Renal cortical epithelial cell (primary cell): ENCODE measurements at places on chromosomes 2 and 18. TPM values are rescaled to one million over a fixed set of nuclear protein-coding genes. Genes with fewer than 3 reads are reported as not detected.
A peak's percentile ranks its signal among the peaks of the same experiment; 100 is the strongest.

IL37 gene
- total RNA-seq: not detected in 2 replicates

GRCh38 chr2:212644195-212644837 is 105.7 kb upstream of the ERBB4 start:
- DNase-seq: no peak

DNA sequence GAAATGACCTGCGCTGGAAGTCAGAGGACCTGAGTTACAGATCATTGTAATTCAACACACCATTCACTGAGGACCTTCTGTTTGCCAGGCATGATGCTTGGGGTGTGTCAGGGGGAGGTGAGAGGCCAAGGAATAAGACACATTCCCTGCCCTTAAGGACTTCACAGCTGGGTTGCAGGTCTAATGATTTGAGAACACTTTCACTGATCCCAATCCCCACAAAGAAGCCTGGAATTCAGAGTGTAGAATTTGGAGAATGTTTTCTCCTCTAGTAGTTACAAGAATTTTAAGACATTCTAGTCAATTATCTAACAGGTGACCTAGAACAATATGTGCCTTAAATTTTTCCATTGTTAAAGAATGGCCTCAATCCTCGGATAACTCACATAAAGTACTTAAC is 322.4 kb downstream of the TNS1 start:
- DNase-seq: peak; percentile 73

DCDC2C gene
- not detected in 2 replicates for total RNA-seq

- peak; percentile 64 for DNase-seq
Measured at GRCh38 chr2:217430916-217431576, 571.2 kb upstream of the TNP1 start.

NTSR2 gene
- total RNA-seq: not detected in 2 replicates

RMDN2 gene
- 5.2 and 18.1 TPM in 2 replicates for total RNA-seq

- DNase-seq: no peak
Measured at GRCh38 chr18:51807336-51807735, 532.7 kb upstream of the DCC start.

GRCh38 chr2:238919307-238919706 is 71.4 kb downstream of the TWIST2 start:
- DNase-seq: no peak

KLHL14 gene
- total RNA-seq: 0.87 and 10.8 TPM in 2 replicates

DNA sequence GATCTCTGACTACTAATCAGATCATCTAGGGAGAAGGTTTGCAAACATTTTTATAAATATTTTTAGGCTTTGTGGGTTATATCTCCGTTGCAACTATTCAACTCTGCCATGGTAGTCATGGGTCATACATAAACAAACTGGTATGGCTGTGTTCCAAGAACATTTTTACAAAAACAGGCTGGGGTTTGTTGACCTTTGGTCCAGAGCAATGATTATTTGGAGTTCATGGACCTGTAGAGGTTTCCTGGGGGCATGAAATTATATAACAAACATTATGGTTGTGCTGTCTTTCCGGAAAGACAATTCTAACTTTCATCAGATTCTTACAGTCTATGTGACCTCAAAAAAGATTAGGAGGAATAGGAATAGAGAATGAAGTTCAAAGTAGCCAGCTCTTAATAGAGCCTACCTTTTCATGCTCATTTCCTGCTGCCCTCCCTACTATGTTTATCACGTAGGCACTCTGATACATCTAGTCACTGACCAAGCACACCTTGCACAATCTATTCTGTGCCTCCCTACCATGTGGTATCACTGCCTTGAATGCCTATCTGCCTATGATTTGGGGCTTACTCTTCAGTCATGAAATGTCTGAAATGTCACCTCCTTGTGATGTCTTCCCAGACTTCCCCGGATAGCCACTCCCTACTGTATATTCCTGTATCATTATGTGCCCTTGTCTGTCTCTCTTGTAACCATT is 102.4 kb upstream of the SCN1A start:
- DNase-seq: peak; percentile 88

DNA sequence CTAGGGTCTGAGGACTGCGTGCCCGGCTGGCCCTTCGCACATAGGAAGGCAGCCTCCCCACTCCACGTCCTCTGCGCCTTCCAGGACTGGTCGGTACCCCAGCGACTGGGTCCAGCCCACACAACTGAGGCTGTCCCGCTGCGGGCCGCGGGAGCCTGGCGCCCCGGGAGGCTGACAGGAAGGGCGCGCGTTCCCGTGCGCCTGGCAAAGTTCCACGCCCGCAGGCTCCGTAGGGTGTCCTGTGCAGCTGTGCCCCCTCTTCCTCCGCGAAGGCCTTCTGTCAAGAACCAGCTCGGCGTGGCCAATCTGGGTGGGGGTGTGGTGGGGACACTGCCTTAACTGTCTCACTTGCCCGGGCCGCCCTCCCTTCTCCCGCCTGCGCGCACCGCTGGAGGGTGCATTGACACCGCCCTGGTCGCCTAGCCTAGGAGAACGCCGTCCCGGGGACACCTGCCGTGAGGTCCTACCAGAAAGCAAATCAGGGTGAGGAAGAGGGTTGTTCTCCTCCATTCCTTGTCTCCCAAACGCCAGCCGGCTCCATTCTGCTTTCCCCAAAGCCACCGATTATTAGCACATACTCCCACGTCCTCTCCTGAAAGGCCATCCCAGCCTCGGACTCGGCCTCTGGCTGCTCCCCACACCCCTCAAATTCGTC is 618 bp upstream of the LYPD1 start:
- peak; percentile 15 for DNase-seq

FAM237A gene
- not detected in 2 replicates for total RNA-seq

DNA sequence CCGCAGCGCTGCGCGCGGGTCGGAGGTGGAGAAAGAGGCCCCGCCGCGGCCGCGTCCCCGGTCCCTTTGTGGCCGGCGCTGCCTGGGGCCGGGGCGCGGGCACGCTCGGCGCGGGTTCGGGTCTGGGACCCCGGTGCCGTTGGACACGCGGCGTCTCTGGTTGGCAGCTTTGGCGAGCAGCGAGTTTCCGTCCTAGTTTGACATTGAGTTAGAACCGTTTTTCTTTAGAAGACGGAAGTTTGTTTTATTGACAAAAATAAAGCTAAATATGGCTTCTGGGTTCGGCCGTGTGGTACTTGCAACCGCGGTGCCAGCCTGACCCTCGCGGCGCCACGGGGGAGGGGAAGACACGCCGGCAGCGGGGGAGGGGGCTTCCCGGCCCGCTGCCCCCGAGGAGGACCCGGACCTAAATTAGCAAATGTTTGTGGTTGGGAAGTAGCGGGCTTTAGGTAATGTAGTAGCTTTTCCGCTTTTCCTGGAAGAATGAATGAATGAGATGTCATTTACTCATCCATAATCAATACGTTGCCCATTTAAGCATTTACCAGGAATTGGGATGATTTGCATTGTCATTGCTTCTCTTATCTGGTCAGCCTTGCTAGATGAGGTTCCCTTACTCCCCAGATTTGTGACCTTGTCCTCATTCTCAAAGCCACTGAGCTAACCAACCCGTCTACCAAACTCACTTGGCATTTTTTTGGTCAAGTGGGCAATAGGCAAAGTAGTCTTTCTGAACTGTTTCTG is 530 bp downstream of the GALNT1 start:
- DNase-seq: no peak

SLC19A3 gene
- total RNA-seq: 0.35 and 4.0 TPM in 2 replicates

DNA sequence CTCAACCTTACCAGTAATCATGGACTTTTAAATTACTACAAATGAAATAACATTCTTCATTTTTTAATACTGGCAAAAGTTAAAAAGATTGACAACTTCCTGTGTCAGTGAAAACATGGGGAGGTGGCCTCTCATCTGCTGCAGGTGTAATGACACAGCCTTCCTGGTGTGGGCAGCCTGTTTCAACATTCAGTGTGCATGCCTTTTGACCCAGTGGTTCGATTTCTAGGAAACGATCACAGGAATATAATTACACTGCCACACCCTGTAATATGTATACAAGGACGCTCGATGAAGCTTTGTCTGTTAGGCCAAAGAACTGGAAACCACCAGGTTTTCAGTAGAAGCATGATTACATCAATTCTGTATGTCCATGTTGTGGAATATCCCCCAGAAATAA is 68.7 kb downstream of the MTHFD2 start:
- peak; percentile 41 for DNase-seq

DNA sequence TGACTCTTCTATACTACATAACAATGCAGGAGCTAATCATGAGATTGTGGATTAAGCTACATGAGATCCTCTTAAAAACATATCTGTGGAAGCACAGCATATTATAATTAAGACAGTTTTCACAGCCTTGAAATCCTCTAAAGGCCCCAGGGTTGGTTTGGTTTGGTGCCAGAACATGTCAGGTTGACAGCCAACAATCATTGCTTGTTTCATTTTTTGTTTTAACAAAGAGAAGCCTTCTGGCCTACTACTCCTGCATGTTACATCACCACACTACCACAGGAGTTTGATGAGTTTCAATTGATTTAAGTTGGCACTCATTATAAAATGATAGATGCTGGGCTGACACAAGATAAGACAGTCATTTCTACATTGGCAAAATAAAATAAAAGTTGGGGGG is 255.9 kb upstream of the ERBB4 start:
- no peak for DNase-seq
